ENCODE measurements at places on chromosomes 16 and 17. TPM values are rescaled to one million over a fixed set of nuclear protein-coding genes. Genes with fewer than 3 reads are reported as not detected.

DNA sequence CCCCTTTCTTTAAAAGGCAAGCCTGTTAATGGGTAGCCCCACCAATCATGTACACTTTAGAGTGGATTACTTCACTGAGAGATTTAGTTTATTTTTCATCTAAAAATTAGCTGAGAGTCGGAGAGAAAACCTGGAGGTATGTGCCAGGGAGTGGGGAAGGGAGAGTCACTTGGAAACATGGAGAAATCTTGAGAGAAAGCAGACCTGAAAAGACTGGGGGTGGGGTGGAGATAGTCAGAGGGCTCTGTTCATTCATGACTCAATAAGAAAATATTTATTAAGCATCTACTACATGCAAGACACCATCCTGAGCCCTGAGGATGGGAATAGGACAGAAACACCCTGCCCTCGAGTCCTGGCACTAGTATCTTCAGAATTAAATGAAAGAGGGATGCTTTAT lies 27.4 kb upstream of the RCVRN start:
- DNase-seq = no peak

ITGA2B gene
- total RNA-seq = 1.1 TPM

- no peak for DNase-seq
These were observed 425.8 kb upstream of the ZFHX3 start for GRCh38 chr16:73473713-73474112.

DNA sequence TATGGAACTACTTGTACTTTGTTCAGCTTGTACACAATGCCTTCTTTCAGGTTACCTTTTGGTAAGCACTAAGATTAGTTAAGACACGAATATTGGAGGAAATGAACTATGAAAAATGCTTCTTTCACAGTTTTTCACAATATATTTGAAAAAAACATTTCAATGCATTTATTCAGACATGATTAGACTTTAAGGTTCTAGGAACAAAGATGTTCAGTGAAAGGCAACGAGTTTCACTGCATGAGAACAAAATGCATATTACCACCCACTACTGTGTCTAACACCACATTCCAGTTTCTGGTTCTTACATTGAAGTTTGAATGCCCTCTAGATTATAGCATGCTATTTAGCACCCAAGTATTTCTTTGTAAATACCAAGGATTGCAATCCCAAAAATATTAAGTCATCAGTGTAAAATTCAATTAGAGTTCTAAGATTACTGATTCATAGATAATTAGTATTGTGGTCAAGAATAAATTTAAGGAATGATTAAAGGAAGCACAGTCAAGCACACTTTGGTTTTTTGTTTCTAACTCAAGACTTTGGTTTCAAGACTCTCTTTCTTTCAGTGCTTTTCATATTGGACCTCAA lies 261.7 kb downstream of the CEP112 start:
- no peak for DNase-seq

FGF11 gene
- total RNA-seq = 3.5 TPM

- DNase-seq = no peak
These were observed 133.4 kb downstream of the MAP2K6 start for GRCh38 chr17:69547947-69548346.

CD19 gene
- total RNA-seq = not detected

DNA sequence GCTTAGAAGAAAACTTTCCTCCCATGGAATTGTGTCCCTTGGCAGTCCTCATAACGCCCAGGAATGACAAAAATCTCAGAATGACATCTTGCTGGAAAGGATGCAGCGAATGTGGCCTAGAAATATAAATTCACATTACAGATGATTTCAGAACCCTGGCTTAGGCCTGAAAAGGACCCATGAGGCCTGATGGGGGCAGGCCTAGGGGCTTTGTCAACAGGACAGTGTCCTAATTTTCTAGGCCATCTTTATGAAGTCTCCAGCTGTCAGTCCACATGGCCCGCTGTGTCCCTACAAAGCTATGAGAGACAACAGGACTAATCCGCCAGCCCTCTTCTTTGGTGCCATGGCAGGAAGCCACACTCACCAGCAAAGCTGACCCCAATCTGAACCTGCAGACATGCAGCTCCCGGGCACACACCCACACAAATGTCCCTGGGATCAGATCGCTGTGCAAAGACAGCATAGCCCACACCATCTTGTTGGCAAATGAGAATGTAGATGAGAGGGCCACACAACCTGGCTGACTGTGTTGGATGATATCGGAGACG lies 40.4 kb upstream of the DNAH17 start:
- no peak for DNase-seq

UBTF gene
- total RNA-seq = 108 TPM

KRTAP2-2 gene
- total RNA-seq = not detected

FOXF1 gene
- total RNA-seq = 31.7 TPM

GRCh38 chr16:29784901-29785500 lies 5.5 kb upstream of the KIF22 start:
- peak; percentile 74 for DNase-seq

DNA sequence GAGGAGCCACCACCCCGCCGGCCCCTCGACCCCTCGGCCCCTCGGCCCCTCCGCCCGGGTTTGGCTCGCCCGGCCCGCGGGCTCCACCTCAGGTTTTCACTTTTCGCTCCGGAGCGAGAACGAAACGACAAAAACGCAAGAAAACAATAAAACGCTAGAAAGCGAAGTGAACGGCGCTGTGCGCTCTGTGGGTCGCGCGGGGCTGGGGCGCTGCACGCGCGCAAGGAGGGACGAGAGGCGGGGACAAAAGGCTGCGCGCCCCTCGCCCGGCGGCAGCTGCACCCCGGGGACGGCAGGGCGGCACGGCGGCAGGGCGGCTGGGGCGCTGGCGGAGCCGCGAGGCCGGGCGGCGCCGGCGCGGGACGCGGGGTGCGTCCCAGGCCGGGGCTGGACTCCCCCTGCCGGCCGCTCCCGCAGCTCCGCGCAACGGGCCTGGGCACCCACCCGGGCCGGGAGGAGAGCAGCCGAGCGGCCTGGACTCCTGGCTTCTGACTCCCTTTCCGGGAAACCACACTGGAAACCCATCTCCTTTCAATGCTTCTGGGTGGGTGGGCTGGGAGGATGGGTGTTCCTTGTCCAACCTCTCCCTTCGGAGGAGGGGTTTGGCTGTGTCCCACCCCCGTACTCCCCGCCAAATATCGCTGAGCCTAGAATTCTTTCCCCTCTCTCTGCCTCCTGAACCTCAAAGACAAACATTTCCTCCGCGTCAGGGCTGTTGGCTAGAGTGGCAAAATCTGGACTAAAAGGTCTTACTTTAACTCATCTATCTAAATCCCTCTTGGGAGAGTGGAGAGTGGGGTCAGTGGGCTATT lies 9.9 kb downstream of the TBX2 start:
- DNase-seq = peak; percentile 71

FMNL1 gene
- total RNA-seq = 19.4 TPM

DNA sequence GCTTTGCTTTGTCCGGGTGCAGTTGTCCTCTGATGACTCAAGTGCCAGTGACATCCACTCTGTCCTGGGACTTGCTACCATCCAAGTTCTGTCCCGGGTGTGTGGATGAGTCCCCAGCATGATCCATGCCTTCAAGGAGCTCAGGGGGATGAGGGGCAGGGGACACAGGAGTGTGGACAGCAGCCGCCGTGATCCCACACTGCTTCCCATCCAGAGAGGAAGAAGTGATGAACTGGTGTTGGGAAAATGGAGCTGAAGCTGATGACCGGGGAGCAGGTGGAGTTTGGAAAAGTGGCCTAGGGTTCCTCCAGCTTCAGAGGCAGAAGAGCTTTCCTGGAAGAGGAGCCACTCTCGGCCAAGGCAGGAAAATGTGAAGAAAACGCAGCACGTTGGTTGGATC lies 249.6 kb upstream of the TNRC6C start:
- no peak for DNase-seq

DNA sequence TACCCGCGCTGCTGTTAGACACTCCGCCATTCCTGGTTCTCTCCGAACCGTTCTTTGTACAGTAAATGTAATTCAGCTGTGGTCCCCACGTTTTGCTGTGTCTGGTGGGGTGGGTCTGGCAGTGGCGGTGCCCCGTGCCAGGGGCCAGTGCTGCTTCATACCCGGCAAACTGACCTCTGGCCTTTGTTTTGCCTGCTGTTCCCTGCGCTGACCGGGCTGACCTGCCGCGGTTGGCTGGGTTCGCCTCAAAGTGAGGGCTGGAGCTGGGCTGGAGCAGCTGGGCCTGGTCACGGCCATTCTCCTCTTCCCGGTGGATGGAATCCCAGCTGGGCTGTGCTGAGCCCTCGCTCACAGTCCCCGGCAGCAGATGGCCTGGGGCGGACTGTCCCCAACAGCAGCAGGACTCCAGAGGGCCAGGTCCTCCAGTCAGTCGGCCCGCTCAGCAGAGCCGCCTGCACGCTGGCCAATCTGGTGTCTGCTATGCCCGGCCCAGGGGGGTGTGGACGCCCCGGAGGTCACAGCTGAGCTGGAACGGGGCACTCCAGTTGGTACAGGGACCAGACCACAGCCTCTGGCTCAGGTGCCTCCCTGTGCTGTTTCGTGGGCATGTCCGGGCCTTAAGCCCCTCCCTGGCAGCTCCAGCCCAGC lies 1.5 kb upstream of the WFIKKN1 start:
- no peak for DNase-seq

DNA sequence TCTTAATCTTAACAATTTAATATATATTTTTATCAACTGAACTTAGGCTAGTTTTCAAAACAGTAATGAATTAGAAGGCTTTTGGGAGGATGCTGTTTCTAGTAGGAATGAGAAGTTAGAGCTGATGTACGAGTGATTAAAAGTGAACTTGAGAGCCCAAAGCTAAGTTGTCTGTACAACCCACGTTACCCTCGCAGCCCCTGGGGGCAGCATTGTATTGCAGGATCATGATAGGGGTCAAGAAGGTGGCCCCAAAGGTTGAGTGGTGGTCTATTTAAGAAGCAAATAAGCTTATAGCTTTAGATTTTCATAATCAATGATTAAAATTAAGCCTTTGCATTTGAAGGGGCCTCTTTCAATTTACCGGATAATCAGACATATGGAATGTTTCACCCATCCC lies 33.7 kb upstream of the ALDH3A2 start:
- DNase-seq = no peak

GRCh38 chr17:42067371-42068091 lies 17.1 kb upstream of the C17orf113 start:
- peak; percentile 73 for DNase-seq

- DNase-seq = no peak
These were observed 6.4 kb downstream of the C16orf86 start for GRCh38 chr16:67672739-67673662.

GRCh38 chr17:12342609-12343435 lies 322.1 kb downstream of the MAP2K4 start:
- peak; percentile 58 for DNase-seq

DNA sequence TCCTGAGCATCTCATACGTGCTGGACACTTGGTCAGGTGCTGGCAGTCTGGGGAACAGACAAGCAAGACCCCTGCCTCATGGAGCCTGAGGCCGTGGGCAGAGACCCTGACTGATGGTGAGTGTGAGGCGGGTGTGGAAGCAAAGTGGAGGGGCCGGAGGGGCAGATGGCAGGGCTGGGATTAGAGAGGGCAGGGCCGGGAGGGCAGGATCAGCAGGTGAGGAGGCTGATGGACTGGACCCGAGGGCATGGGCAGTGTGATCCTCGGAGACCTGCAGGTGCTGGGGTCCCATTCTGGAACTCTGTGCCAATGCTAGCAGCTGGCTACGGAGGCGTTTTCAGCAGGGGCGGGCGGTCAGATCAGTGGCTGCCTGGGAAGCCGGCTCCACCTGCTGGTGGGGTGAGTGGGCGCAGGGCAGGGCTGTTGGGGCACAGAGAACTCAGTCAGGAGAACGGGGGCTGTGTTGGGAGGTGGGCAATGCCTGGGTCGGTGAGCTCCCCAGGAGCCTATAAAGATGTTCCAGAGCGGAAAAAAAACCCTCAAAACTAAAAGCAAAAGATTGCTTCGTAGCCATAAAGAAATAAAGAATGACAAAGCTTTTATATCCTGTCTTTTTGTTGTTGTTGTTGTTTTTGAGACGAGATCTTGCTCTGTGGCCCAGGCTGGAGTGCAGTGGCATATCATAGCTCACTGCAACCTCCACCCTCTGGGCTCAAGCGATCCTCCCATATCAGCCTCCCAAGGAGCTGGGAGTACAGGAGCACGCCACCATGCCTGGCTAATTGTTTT lies 8.9 kb upstream of the C16orf74 start:
- no peak for DNase-seq

GRCh38 chr17:70115126-70115525 lies 40.1 kb downstream of the KCNJ16 start:
- DNase-seq = no peak

DNA sequence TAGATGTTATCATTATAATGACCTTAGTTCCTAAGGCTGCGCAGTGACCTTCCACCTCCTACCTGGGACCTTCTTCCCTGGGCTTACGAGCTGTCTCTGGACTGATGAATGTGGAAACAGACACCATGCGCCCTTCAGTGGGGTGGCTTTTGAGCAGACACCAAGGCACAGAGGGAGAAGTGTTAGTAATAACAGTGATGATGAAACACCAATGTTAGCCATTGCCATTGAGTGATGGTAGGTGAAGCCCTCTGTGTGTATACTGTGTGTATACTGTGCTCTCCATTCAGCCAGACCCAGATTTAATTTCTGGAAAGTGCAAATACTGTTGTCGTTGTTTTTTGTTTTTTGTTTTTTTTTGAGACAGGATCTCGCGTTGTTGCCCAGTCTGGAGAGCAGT lies 44.5 kb downstream of the CLEC16A start:
- DNase-seq = no peak

GRCh38 chr16:19804538-19805323 lies 79.9 kb downstream of the GPRC5B start:
- DNase-seq = peak; percentile 71

CYB561 gene
- 70.8 TPM for total RNA-seq

NPTX1 gene
- total RNA-seq = 2.0 TPM

- DNase-seq = no peak
These were observed 7.4 kb downstream of the RNF40 start for GRCh38 chr16:30769379-30770089.

CRISPLD2 gene
- 192 TPM for total RNA-seq

SMURF2 gene
- 28.7 TPM for total RNA-seq

TAF15 gene
- total RNA-seq = 269 TPM

SLC52A1 gene
- total RNA-seq = 2.5 TPM

DNA sequence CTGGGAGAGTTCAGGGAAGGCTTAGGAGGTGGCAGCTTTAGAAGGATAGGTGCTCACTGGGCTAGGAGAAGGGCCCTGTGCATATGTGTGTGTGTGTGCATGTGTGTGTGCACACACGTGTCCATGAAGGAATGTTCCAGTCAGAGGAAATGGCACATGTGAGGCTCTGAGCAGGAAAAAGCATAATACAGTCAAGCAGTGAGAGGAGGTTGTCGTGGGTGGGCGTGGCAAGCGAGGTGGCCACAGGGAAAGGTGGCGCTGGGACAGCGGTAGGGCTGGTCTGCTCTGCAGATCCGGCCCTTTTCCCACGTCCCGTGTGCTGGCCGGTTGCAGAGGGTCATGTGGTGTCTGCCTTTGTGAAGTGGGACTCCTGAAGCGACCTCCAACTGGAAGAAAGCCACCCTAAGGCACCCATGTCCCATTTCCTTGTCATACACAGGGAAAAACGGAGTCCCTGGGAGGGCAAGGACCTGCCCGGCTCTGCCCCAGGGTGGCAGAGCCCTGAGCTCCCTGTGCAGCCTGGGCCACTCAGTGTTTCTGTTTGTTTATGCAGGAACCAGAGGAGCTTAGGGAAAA lies 40.1 kb downstream of the NT5M start:
- DNase-seq = no peak

- DNase-seq = no peak
These were observed 18.8 kb downstream of the POLR2A start for GRCh38 chr17:7502987-7503386.

KRT33A gene
- not detected for total RNA-seq

CPSF4L gene
- not detected for total RNA-seq
